ENCODE measurements at places on chromosomes 2 and 18. TPM values are rescaled to one million over a fixed set of nuclear protein-coding genes. Genes with fewer than 3 reads are reported as not detected.

- no peak overlapping the region for H3K27ac ChIP-seq
- no peaks in the 10 kb centered on the region for H3K27me3 ChIP-seq
- no peaks in the 10 kb centered on the region for H3K4me1 ChIP-seq
- H3K36me3 ChIP-seq: no peaks in the 10 kb centered on the region
Measured at GRCh38 chr2:42856106-42856860, 63.9 kb upstream of the HAAO start.

The C2orf80 gene
- total RNA-seq: not detected

- peak overlapping the region; percentile 87 for H3K27ac ChIP-seq
- no peaks in the 10 kb centered on the region for H3K27me3 ChIP-seq
- no peaks in the 10 kb centered on the region for H3K4me1 ChIP-seq
- H3K36me3 ChIP-seq: no peaks in the 10 kb centered on the region
- DNase-seq: no peak
Measured at GRCh38 chr18:49460976-49461601, 644 bp upstream of the DYM start.

GRCh38 chr18:72783530-72783929, 84.3 kb downstream of the NETO1 start:
- no peaks in the 10 kb centered on the region for H3K4me1 ChIP-seq
- H3K27me3 ChIP-seq: no peaks in the 10 kb centered on the region
- H3K4me3 ChIP-seq: no peak overlapping the region
- H3K36me3 ChIP-seq: no peaks in the 10 kb centered on the region

The VAMP8 gene
- total RNA-seq: 71.5 TPM

DNA sequence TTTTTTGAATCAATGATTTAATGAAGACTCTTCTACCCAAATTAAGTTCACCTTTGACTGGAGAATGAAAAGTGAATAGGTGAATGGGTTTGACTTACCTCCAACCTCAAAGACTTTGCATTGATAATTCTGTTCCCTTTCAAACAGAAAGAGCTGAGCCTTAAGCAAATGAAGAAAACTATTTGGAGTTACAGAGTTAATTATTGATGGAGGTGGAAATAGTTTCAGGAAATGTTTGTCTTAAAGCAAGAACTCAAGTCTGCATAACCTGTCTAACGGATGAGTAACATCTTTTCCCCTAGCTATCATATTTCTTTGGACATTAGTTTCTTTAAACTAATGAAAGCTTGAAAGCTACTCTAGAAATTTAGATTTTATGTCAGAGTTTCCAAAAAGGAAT, 166.5 kb downstream of the CERS6 start:
- DNase-seq: no peak
- H3K36me3 ChIP-seq: no peaks in the 10 kb centered on the region
- no peaks in the 10 kb centered on the region for H3K27me3 ChIP-seq
- H3K27ac ChIP-seq: no peak overlapping the region
- no peak overlapping the region for H3K4me3 ChIP-seq
- H3K4me1 ChIP-seq: no peaks in the 10 kb centered on the region

- no peak for DNase-seq
- H3K4me1 ChIP-seq: no peaks in the 10 kb centered on the region
- no peak overlapping the region for H3K27ac ChIP-seq
- no peaks in the 10 kb centered on the region for H3K36me3 ChIP-seq
Measured at GRCh38 chr2:1173528-1173927, 222.9 kb downstream of the SNTG2 start.

GRCh38 chr2:27492557-27492956, 2.4 kb downstream of the FNDC4 start:
- no peak for DNase-seq
- H3K27ac ChIP-seq: no peak overlapping the region
- H3K36me3 ChIP-seq: no peaks in the 10 kb centered on the region
- no peaks in the 10 kb centered on the region for H3K4me1 ChIP-seq
- no peaks in the 10 kb centered on the region for H3K27me3 ChIP-seq
- no peak overlapping the region for H3K4me3 ChIP-seq

DNA sequence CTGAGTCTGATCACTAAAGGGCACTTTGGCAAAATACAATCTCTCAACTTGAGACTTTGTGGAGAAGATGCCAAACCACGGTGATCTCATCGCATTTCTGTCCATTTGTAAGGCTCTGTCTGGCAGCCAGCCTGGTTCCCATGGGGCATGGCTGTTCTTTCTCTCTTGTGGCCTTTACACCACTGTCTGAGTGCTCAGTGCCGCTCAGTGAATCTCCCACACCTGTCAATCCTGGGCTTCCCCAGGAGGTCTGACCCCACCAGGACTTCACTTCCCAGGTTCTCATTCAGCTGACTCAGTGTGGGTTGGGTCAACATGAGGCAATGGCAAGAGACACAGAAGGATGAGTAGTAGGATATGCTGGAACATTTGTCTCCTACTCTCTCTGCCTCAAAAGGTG, 96.8 kb upstream of the TRIB2 start:
- H3K27ac ChIP-seq: no peak overlapping the region
- H3K36me3 ChIP-seq: no peaks in the 10 kb centered on the region

DNA sequence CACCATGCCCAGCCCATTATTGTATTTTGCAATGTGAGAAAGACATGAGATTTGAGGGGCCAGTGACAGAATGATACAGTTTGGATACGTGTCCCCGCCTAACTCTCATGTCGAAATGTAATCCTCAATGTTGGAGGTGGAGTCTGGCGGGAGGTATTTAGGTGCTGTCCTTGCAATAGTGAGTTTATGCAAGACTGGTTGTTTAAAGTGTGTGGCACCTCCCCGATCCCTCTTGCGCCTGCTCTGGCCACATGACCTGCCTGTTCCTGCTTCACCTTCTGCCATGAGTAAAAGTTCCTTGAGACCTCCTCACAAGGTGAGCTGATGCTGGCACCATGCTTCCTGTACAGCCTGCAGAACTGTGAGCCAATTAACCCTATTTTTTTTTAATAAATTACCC, 16.6 kb downstream of the CNDP1 start:
- peak; percentile 74 for DNase-seq
- no peaks in the 10 kb centered on the region for H3K27me3 ChIP-seq
- no peaks in the 10 kb centered on the region for H3K36me3 ChIP-seq
- peaks cover 11% of the 10 kb centered on the region for H3K4me1 ChIP-seq
- H3K4me3 ChIP-seq: no peak overlapping the region

GRCh38 chr18:33924576-33924975, 300.1 kb downstream of the NOL4 start:
- no peak overlapping the region for H3K4me3 ChIP-seq
- H3K27ac ChIP-seq: no peak overlapping the region
- H3K4me1 ChIP-seq: no peaks in the 10 kb centered on the region
- H3K36me3 ChIP-seq: no peaks in the 10 kb centered on the region

- no peaks in the 10 kb centered on the region for H3K36me3 ChIP-seq
- no peak overlapping the region for H3K4me3 ChIP-seq
- H3K27ac ChIP-seq: no peak overlapping the region
- DNase-seq: no peak
Measured at GRCh38 chr2:34652636-34653035, 1053.5 kb upstream of the FAM98A start.

- no peak overlapping the region for H3K4me3 ChIP-seq
- H3K36me3 ChIP-seq: no peaks in the 10 kb centered on the region
- no peak overlapping the region for H3K27ac ChIP-seq
- no peak for DNase-seq
- no peaks in the 10 kb centered on the region for H3K4me1 ChIP-seq
Measured at GRCh38 chr2:142280831-142281230, 150.0 kb upstream of the LRP1B start.

DNA sequence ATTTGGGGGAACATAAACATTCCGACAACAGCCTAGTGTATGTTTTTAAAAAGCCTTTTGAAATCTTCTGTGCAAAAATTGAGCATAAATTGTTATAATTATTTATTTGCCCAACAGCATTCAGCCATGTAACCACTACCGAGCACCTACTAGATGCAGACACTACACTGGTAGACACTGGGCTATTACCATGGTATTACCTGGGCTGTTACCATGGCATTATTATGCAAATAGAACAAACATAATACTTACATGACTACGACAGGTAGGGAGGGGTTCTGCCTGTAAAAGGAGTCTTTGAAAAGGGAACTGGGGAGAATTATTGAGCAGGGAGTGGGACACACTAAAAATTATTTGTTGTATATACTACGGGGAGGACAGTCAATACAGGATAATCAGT, 116.4 kb downstream of the MREG start:
- H3K27me3 ChIP-seq: no peaks in the 10 kb centered on the region
- no peaks in the 10 kb centered on the region for H3K36me3 ChIP-seq
- no peak overlapping the region for H3K27ac ChIP-seq
- DNase-seq: no peak

GRCh38 chr2:128036748-128037607, 9.1 kb upstream of the SAP130 start:
- H3K27ac ChIP-seq: no peak overlapping the region
- H3K27me3 ChIP-seq: no peaks in the 10 kb centered on the region
- H3K36me3 ChIP-seq: no peaks in the 10 kb centered on the region
- no peak for DNase-seq
- no peaks in the 10 kb centered on the region for H3K4me1 ChIP-seq

The RNF125 gene
- 2.9 TPM for total RNA-seq

- H3K27me3 ChIP-seq: no peaks in the 10 kb centered on the region
- DNase-seq: no peak
- no peaks in the 10 kb centered on the region for H3K4me1 ChIP-seq
- no peaks in the 10 kb centered on the region for H3K36me3 ChIP-seq
- no peak overlapping the region for H3K27ac ChIP-seq
Measured at GRCh38 chr2:28457237-28457636, 38.6 kb upstream of the PLB1 start.

DNA sequence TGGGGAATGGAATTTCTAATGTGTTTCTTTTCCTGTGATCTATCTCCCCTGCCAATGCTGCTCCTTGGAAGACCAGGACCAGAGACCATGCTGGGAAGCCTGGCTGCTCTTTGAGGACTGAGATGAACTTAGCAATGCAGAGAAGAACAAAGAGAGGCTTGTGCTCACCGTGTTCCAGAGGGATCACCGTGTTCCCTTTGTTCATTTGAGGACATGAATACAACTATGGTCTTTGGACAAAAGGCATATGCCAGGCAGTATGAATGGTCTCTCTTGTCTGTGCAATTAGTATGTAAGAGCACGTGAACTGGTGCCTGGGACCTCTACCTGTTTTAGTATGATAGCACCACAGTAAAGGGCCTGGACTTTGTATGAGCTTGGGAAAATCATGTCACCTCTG, 139.9 kb downstream of the TDRD15 start:
- no peak for DNase-seq
- H3K4me1 ChIP-seq: no peaks in the 10 kb centered on the region
- H3K36me3 ChIP-seq: no peaks in the 10 kb centered on the region
- H3K27me3 ChIP-seq: no peaks in the 10 kb centered on the region
- H3K4me3 ChIP-seq: no peak overlapping the region
- H3K27ac ChIP-seq: no peak overlapping the region

The SMCHD1 gene
- 18.3 TPM for total RNA-seq

The ZNF397 gene
- total RNA-seq: 9.1 TPM

DNA sequence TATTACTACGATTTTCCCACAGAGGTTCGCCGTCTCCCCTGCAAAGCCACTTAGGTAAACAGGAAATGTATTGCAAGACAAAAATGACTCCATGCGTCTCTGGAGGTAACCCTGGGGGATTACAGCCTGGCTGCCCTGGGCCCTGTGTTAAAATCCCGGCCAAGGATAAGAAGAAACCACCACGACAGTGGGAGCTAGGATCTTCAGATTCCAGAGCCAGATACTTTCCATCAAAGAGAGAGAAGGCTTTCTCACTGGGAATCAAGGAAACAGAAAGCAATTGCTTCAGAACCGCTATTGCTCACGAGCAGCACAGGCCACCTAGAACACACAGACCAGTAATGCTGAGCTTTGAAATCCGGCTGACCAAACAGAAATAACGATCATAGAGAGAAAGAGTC, 97.9 kb upstream of the ZNF516 start:
- DNase-seq: no peak
- H3K27ac ChIP-seq: no peak overlapping the region
- H3K4me1 ChIP-seq: no peaks in the 10 kb centered on the region

DNA sequence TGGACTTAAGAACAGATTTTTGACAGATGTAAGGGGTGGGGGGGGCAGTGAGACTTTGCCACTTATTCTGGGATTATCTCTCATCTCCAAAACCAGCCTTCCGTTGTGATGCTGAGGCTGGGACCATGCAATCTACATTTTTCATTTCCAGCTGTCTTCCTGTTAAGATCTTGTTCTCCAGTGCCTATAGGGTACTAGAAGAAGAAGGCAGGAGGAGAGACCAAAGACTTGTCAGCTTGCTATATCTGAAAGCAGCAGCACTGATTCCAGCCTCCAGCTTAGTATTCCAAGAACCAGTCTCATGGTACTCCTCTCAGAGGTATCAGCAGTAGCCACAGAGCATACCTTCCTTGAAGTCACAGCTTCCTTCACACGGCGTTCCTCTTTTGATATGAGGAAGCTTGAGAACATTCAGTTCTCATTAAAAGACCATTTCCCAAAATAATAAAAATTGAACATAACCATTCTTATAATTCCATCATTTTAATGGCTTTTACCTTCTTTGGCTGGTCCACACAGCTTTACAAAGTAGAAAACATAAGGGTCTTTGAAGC, 49.8 kb downstream of the USP34 start:
- no peak overlapping the region for H3K4me3 ChIP-seq
- H3K27ac ChIP-seq: no peak overlapping the region
- DNase-seq: no peak
- H3K36me3 ChIP-seq: no peaks in the 10 kb centered on the region
- H3K4me1 ChIP-seq: peaks cover 3% of the 10 kb centered on the region

- H3K4me3 ChIP-seq: no peak overlapping the region
- no peaks in the 10 kb centered on the region for H3K27me3 ChIP-seq
- H3K36me3 ChIP-seq: no peaks in the 10 kb centered on the region
- no peak overlapping the region for H3K27ac ChIP-seq
Measured at GRCh38 chr2:19643117-19643518, 258.7 kb downstream of the TTC32 start.

DNA sequence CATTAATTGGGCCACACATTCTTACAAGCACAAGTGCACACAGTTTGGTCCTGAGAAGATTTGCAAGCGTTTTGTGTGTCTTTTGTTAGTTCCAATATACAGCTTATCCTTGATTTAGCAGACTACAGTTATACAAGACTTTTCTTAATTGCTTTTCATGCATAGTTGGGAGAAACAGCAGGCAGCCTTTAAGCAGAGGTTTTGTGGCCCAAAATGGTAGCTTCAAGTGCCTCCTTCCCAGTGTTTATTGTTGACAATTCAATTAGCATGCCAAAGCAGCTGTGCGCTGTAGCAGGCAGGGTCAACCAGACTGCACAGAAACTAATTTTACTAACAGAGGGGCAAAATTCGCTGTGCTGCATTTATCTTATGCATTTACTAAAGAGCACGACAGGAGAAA, 47.5 kb downstream of the FRZB start:
- no peaks in the 10 kb centered on the region for H3K27me3 ChIP-seq
- no peaks in the 10 kb centered on the region for H3K36me3 ChIP-seq
- H3K4me1 ChIP-seq: no peaks in the 10 kb centered on the region
- no peak overlapping the region for H3K4me3 ChIP-seq
- no peak for DNase-seq
- H3K27ac ChIP-seq: no peak overlapping the region

The CNGA3 gene
- not detected for total RNA-seq

The OTOS gene
- total RNA-seq: not detected

GRCh38 chr2:9535177-9535576, 20.5 kb downstream of the ADAM17 start:
- no peak overlapping the region for H3K4me3 ChIP-seq
- H3K4me1 ChIP-seq: peaks cover 9% of the 10 kb centered on the region
- H3K27me3 ChIP-seq: no peaks in the 10 kb centered on the region

GRCh38 chr2:100011272-100011731, 131.1 kb downstream of the AFF3 start:
- no peak overlapping the region for H3K4me3 ChIP-seq
- H3K27ac ChIP-seq: no peak overlapping the region
- no peak for DNase-seq
- H3K4me1 ChIP-seq: no peaks in the 10 kb centered on the region

Data from right lobe of liver (tissue), 6 donors.